T1000 (cell line): ENCODE measurements at places on chromosomes 4 and X.

GRCh38 chr4:62709618-62710252 is 1509.6 kb downstream of the ADGRL3 start:
- no peak for DNase-seq

DNA sequence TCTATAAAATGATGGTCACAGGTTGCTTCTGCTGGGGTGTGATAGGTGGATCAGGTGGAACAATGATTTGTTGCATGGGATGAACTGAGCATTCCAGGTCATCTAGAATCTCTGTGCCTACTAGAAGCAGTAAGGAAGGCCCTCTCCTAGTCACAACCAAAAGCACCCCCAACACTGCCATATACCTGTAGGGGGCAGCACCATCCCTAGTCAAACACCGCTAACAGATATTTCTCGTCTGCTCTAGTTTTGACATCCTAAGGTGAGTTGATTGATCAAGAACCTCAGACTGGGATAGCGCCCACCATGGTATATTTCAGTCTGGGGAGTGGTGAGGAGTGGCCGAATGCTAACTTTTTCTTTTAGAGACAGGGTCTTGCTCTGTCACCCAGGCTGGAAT is 160.2 kb downstream of the NHS start:
- no peak for DNase-seq

- DNase-seq = no peak
These were observed 33.8 kb downstream of the LONRF3 start for GRCh38 chrX:119008110-119008744.

DNA sequence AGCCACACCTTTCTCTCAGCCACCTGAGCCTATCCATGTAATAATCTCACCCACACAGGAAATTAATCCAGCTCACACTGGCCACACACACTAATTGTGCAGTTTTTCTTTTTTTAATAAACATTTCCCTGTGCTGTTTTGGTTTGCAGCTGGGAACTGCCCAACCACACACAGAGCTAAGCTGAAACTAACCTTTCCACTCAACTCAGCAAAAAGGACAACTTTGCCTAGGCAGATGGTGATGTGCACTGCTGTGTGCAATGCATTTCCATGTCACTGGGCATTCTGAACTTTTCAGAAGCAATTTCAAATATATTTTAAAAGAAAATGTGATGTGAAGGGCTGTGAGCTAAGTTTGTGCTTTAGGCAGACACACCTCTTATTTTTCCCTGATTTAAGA is 70.0 kb upstream of the TLL1 start:
- DNase-seq = no peak

- DNase-seq = peak; percentile 2
These were observed at the start of gene PDLIM3 for GRCh38 chr4:185534866-185535611. PDLIM3 (minus strand) TSS chr4:185535507; CDS start chr4:185535434, 73 bp downstream.

DNA sequence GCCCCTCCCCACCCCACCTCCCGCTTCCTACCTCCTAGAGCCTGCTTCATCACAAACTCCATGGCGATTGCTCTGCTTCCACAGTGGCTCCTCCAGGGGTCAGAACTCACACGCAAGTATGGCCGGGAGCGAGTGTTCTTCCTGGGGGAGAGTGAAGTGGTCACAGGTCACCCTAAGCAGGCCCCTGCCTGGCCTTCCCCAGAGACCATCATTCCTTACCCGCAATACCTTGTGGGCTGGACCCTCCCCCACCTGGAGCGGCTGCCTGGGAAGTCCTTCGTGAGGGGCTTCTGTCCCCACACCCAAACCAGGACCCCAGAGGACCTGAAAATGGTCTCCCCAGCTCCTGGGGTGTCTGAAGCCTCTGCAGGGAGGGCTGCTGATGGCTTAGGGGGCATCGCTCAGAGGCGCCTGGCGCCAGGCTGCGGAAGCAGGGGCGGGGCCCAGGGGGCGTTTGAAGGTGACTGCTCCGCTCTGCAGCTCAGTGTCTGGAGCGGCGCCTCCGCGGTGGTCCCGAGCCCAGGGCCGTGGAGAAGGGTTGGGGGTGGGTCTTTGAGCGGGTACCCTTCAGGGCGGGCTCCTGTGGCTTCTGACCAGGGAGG is 1.4 kb downstream of the CPLX1 start:
- no peak for DNase-seq

DNA sequence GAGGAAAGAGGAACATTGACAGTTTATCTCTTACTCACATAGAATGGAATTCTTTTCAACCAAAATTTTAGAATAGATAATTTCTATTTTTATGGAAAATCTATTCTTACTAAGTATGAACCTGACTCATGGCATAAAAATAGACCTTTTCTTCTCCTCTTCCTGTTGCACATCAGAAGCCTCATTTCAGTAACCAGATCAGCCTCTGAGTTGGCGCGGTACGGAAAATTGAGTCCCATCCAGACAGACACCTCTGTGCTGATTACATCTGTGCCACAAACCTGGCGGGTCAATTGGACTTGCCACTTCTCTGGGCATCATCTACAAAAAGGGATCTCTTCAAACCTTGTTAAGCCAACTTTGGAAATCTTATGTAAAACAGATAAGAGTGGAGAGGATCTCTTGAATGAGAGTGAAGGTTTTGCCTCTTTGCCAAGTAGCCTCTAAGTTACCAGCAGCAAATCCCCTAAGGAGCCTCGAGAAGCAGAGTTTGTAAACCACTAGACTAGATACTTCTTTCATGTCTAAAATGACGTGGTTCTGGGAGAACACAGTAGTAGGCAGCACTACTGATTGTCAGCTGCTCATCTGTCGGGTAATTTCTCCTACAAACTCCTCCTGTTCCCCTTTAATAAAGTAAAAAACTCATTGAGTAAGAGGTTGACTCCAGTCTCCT is 37.4 kb downstream of the TENM3 start:
- no peak for DNase-seq

DNA sequence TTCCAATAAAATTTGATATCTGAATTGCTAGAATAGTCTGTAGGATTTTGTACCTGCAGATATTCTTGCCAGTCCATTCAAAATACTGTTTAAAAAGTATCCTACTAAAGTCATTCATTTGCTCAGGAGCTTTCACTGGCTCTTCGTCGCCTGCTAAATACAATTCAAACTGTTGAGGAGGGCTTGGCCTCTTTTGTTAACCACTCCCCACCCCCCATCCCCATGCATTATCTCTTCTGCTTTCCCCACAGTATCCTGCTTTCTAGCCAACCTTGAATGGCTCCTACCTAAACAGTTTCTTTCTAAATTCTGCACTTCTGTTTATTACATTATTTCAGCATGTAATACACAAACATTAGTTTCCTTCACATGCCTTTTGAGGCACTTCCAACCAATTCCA is 230.8 kb downstream of the CPE start:
- no peak for DNase-seq

DNA sequence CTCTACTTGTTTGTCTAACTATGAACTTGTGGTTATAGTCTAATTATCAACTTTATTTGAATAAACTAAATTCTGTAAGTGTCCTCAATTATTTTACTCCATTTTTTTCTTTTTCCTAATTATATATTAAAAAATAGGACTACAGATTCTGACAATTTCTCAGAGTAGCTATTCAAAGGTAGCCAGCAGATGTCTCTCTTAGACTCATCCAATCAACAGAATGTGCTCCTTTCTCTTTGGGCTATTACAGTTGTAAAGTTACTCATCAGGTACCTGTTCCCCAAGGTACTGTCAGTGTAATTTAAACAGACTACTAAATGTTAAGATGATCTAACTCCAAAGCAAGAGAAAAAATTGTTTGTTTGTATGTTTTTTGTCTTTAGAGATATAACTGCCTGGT is 248.6 kb downstream of the PCDH18 start:
- no peak for DNase-seq

DNA sequence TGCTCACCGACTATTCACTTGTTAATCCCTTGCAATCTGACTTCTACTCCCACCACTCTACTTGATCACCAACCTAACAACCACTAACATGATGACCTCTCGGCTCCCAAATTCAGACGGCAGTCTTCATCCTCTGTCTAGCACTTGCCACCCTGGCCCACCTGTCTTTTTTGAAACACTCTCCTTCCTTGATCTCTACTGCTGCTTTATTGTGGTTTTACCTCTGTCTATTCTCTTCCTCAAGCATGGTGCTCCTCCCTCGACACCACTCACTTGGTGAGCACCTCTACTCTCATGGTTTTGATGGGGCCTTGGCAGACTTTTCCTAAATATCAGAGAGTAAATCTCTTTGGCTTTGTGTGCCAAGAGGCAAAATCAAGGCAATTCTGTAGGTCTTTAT is 21.7 kb upstream of the CXCR3 start:
- no peak for DNase-seq

GRCh38 chrX:12958461-12958860 is 16.4 kb upstream of the TMSB4X start:
- DNase-seq = no peak

- DNase-seq = no peak
These were observed 241.4 kb upstream of the RPS6KA3 start for GRCh38 chrX:20507901-20508620.

DNA sequence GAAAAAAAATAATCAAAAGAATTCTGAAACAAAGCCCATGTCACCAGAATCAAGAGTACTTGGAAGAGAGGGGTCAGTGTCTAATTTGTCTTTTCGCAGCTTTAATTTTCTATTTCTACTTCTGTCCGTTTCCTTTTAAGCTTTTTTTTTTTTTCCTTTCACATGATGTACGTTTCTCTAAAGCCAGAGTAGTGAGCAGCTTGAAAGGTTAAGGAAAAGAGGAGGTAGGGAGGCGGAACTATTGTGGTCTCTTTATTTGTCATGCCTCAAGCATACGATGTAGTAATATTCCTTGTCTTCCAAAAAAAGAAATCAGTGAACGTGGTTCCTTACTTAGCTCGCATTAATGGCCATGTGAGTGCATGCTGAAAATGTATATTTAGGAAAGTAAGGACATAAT is 311.5 kb downstream of the TENM3 start:
- no peak for DNase-seq

DNA sequence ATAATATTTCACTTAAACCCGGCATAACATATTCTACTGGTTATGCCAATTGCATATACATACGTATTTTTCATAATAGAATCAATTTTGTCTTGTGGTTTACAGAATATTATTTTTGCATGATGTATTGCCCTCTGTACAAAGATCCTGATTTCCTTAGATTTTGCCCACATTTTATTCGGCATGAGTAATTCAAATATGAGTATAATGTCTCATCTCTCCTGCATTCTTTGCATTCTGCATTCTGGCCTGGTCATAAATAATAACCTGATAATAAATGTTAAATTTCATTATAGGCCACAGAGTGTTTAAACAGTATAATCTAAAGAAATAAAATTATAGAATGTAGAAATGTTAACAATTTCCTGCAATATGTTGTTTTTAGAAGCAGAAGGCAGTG is 205.3 kb downstream of the TLL1 start:
- DNase-seq = no peak

DNA sequence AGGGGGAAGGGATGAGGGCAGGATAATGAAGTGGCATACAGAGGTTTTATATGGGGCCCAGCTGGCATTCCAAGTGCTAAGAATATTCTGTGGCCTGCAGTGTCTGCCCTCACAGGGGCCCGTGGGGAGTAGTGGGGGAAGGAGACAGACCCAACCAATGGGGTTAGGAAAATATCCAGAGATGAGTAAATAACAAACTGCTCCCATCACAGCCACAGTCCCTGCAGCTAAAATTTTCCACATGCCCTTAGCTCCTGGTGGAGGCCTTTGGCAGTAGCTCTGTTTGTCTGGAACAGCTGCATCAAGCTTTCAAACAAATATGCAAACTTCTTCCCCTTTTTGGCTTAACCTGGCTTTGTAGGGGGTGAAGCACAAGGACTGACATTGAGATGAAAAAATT is 3.1 kb downstream of the SRPX2 start:
- DNase-seq = no peak

DNA sequence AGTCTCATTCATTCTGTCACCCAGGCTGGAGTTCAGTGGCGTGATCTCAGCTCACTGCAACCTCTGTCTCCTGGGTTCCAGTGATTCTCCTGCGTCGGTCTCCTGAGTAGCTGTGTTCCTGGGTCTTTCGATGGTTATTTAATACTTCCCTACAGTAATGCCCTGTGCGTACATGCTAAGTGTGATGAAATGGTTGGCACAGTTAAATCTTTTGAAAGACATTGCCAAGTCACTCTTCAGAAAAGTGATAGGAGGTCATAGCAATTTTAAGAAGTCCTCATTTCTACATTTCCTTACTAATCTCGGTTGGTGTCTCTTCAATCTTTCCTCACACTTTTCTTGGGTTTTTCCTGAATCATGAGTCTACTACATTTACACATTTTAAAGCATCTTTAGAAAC is 14.4 kb downstream of the HTT-AS start:
- DNase-seq = no peak

DNA sequence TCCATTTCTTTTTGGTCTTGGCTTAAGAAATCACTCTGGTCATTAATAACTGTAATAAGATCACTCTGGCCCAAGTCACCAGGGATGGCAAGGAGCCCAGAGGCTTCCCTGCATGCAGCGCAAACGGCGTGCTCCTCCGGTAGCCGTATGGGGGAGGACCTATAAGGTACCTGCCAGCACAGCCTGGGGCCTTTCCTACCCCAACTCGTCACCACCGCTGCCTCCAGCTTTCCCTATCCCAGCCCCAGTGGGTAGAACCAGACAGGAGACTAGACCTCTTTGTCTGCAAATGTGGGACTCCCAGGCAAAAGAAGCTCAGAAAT is 25.9 kb downstream of the HAND2 start:
- DNase-seq = no peak

DNA sequence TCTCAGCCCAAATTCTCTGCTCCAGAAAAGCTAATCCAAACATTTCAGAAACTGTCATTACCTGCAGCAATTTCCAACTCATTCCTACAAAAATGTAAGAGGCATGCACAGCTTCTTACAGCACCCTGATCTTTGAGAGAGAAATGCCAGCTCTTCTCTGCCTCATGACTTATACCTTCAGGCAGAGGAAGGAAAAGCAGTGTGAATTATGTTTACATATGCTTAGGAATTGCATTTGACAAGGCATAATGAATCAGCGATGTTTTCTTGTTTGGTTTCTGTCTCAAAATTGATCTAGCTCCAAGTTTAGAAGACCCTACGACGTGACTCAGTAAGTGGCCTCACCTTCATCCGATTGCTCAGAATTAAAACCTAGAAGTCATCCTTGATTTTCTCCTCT is 21.8 kb upstream of the AGA start:
- DNase-seq = no peak

DNA sequence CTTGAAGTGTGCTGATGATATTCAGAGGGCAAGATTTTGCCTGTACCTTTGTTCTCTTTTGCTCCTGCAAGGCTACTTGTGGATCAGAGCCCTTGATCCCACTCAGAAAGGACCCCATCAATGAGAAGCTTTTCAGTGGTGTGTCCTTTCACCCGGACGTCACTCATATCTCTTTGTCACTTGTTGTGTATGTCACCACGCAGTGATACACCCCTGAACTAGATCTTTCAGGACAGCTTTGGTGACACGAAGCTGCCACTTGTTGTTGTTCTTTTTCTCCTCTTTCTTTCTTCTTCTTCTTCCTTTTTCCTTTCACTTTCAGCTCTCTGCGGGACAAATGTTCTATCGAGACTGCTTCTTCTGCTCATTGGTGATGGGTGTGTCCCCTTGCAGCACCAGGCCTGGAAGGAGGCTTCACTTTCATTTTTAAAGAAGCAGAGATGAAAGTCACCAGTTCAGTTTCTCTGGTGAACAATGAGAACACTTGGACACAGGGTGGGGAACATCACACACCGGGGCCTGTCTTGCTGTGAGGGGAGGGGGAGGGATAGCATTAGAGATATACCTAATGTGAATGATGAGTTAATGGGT is 83.6 kb downstream of the NBDY start:
- no peak for DNase-seq
